Smooth muscle cell of the coronary artery (primary cell): ENCODE measurements at places on chromosomes 11 and 22. TPM values are rescaled to one million over a fixed set of nuclear protein-coding genes. Genes with fewer than 3 reads are reported as not detected.

Gene BARX2
- not detected in 2 replicates for total RNA-seq

Gene OVOL1
- not detected in 2 replicates for total RNA-seq

Gene MYRF
- 0.12 and 1.6 TPM in 2 replicates for total RNA-seq

Gene EIF4G2
- 622 and 640 TPM in 2 replicates for total RNA-seq

Gene CD6
- not detected in 2 replicates for total RNA-seq

Gene SRSF8
- 5.6 and 13.0 TPM in 2 replicates for total RNA-seq

Gene ARFGAP3
- total RNA-seq: 36.9 and 75.5 TPM in 2 replicates

Gene MS4A14
- not detected in 2 replicates for total RNA-seq

Gene RTN3
- total RNA-seq: 24.1 and 35.3 TPM in 2 replicates

Gene PLAAT2
- not detected in 2 replicates for total RNA-seq

Gene MACROD1
- 24.5 and 25.4 TPM in 2 replicates for total RNA-seq

Gene CHRDL2
- not detected in 2 replicates for total RNA-seq

Gene ME3
- 41.2 and 55.0 TPM in 2 replicates for total RNA-seq

Gene TEX12
- total RNA-seq: 0.15 TPM in 1 of 2 replicates, not detected in the other

Gene LMNTD2
- total RNA-seq: 0.45 TPM in 1 of 2 replicates, not detected in the other

Gene LARGE1
- 7.2 and 28.7 TPM in 2 replicates for total RNA-seq

Gene OR51B5
- 0.15 TPM in 1 of 2 replicates, not detected in the other for total RNA-seq

Gene SLCO2B1
- total RNA-seq: under 0.01 TPM in 1 of 2 replicates, not detected in the other

Gene LRRC32
- 29.1 and 65.6 TPM in 2 replicates for total RNA-seq

Gene HEPN1
- total RNA-seq: 0.08 TPM in 1 of 2 replicates, not detected in the other

Gene KRTAP5-10
- total RNA-seq: not detected in 2 replicates

Gene TEX54
- total RNA-seq: not detected in 2 replicates
